CD4-positive, alpha-beta T cell treated with Interleukin-15 for 1 hour (primary cell): ENCODE measurements at places on chromosomes 2 and 18.
A peak's percentile ranks its signal among the peaks of the same experiment; 100 is the strongest.

- no peak for DNase-seq
These were observed 46.2 kb downstream of the PKP4 start for GRCh38 chr2:158502974-158503373.

- DNase-seq, result no peak
These were observed 825.8 kb downstream of the DCC start for GRCh38 chr18:53165770-53166169.

GRCh38 chr2:140683658-140684057, 1447.2 kb downstream of the LRP1B start:
- no peak for DNase-seq

DNA sequence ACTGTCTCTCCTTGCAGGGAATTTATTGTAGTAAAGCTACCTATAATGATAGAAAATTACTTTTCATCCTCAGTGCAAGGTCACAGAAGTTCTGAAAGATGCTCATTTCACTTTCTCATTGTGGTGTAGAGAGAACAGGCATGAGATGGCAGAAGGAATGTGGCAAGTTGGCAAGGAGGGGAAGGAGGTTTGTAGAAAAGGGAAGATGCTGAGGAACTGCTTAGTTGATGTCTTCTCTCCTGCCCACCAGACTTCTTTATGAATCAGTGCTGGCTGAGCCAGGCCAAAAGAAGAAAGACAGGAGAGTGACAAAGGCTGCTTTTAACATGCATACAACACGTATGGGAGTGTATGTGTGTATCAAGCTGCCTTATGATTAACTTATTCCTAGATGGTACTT, 164.4 kb downstream of the PRPF40A start:
- DNase-seq, result no peak

DNA sequence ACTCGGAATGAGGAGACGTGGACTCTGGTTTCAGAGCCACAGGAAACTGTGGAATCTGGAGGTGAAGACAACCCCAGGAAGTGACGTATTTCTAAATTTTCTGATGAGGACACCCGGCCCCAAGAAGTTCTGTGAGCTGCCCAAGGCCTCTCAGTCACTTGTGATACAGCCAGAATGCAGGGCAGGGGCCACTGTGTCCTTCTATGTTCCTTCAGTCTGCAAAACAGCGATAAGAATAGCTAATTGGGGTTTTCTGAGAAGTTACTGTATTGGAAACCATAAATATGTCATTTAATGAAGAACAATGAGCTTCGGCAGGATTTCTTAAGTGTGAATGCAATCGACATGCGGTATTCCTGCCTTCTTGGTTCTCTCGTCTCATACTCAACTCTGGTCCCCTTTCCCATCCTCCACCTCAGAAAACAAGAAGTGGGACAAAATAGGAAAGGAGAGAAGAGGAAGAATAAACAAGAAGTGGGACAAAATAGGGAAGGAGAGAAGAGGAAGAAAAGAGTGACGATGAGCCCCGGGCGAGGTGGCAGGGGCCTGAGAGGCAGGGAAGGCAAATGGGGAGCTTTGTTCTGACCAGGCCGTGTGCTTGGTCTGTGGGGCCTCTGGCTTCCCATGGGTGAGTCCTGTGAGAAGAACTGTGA, 282.0 kb upstream of the REV1 start:
- DNase-seq, result peak; percentile 26
